CD4-positive, CD25-positive, alpha-beta regulatory T cell (primary cell): ENCODE measurements at places on chromosomes 12 and 14. TPM values are rescaled to one million over a fixed set of nuclear protein-coding genes. Genes with fewer than 3 reads are reported as not detected.

DNA sequence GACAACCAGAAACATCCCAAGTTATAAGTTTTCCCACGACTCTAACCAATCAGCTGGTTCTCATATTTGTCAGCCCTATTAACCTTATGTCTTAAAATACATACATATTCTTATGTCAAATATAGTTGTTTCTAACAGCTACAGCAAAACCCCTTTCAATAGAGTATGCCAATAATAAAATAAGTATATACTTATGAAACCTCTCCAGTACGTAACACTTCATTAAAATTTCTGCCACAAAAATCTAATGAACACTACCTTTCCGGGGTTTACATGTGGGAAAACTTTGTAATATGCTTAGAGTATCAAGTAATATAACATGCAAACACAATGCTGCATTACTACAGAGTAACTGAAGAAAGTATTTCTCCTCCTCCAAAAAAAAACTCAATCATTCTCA is 1.8 kb downstream of the LRP6 start:
- H3K27ac ChIP-seq, result no peak overlapping the region
- peak overlapping the region; percentile 40 for H3K4me3 ChIP-seq
- DNase-seq, result no peak
- H3K4me1 ChIP-seq, result peaks cover 16% of the 10 kb centered on the region

DNA sequence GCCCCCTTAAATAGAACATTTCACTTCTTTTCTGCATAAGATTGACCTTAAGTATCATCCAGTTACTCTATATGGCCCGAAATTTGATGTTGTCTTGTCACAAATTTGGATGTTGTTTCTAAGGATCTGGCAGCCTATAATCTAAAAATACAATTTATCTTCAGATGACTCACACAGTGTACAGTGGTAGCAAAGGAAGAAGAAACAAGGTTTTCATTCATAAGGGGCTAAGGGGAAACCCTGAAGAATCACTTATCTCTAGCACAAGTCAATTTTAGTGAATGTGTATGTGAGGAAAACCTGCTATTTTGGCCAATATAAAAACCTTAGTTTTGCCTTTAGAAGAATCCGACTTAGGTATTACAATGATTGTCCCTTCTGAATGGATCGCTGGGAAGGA is 606.3 kb upstream of the LRFN5 start:
- H3K27ac ChIP-seq, result no peak overlapping the region
- H3K4me3 ChIP-seq, result no peak overlapping the region
- no peak for DNase-seq
- H3K4me1 ChIP-seq, result no peaks in the 10 kb centered on the region
- H3K36me3 ChIP-seq, result no peaks in the 10 kb centered on the region
- H3K27me3 ChIP-seq, result no peaks in the 10 kb centered on the region

Gene KCNH3
- 1.3 TPM for polyA plus RNA-seq

DNA sequence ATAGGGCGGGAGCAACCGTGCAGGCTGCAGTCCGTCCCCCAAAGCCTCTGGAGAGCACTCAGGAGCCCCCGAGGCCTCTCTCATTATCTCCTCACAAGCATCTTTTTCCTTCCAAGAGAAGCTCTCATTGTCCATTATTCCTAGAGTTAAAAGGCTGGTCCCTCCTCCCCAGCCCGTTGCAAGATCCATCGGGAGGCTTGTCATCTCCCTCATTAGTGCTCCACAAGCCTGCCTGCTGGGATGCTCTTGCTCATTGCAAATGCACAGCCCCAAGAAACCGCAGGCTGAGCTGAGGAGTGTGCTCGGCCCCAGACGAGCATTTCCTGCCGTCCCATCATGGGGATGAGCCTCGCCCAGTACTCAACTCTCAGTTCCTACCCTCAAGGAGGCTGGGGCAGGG is 23.3 kb downstream of the NUAK1 start:
- no peak overlapping the region for H3K4me3 ChIP-seq
- H3K27me3 ChIP-seq, result no peaks in the 10 kb centered on the region
- no peak overlapping the region for H3K27ac ChIP-seq
- H3K36me3 ChIP-seq, result no peaks in the 10 kb centered on the region

DNA sequence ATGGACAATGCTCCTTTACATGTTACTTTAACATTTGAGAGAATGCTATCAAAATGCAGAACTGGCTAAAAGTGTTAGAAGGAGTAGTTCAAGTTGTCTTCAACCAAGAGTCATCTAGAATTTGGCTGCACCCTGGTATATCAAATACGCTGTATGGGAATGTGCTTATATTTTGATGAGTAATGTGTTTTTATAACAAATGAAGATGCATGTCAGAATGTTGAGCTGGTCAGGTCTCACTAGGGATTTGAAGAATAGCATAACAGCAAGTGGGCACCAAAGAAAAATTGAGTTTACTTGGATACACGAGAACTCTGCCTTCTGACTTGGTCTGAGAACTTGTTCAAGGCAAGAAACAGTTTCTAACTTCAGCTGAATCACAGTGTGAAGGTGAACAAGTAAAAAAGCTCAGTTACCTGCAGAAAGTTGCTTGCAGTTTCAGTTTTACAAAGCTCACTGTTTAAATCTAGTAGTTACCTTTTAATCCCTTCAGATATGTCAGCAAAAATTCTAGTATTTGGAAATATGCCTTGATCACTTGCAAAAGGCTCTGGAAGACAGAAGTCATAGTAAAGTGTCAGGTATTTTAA is 82.3 kb downstream of the PDE3A start:
- H3K36me3 ChIP-seq, result no peaks in the 10 kb centered on the region
- H3K4me3 ChIP-seq, result no peak overlapping the region
- H3K27ac ChIP-seq, result no peak overlapping the region
- DNase-seq, result no peak

DNA sequence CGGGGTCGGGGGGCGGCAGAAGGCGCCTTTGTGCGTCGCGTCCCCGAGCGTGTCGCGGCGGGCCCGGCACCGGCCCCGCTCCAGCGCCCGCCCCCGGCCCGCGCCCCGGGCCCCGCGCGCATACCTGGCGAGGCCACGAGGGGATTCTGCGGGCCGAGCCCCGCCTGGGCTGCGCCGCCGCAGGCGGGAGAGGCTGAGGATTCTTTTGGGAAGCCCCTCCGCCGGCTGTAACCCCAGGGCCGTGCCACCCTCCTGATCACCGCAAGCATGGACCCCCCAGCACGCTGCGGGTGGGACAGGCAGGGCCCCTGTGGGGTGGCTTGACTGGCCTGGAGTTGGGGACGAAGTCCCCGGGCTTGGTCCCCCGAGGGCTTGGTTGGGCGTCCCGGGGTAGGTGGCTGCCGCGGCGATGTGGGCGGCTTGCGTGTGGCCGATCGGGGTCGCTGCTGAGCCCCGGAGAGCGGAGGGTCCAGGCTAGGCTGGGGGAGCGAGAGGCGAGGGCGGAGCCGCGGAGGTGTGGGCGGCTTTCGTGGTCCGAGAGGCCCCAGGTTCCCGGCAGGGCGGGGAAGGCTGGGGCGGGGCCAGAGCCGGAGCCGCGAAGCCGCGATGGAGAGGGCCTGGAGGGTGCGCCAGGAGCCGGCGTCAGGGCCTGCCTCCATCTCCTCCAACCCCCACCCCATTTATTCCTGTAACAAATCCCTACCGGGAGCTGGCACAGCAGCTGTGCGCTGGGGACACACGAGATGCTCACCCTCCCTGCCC is 28.4 kb upstream of the GPR132 start:
- H3K36me3 ChIP-seq, result no peaks in the 10 kb centered on the region
- H3K4me1 ChIP-seq, result peaks cover 20% of the 10 kb centered on the region
- peak overlapping the region; percentile 70 for H3K27ac ChIP-seq
- DNase-seq, result peak; percentile 59
- no peak overlapping the region for H3K4me3 ChIP-seq
- no peaks in the 10 kb centered on the region for H3K27me3 ChIP-seq

DNA sequence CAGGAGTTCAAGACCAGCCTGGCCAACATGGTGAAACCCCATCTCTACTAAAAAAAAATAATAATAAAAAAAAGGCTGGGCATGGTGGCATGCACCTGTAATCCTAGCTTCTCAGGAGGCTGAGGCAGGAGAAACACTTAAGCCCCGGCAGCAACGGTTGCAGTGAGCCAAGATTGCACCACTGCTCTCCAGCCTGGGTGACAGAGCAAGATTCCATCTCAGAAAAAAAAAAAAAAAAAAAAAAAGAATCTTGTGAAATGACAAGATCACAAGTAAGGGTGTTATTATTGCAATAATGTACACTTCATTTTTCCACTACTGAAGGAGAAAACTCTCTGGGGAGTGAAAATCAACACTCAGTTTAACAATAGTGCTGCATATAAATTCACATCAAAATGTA is 8.8 kb upstream of the PTGR2 start:
- no peaks in the 10 kb centered on the region for H3K27me3 ChIP-seq
- DNase-seq, result no peak
- H3K36me3 ChIP-seq, result no peaks in the 10 kb centered on the region
- H3K4me3 ChIP-seq, result no peak overlapping the region

DNA sequence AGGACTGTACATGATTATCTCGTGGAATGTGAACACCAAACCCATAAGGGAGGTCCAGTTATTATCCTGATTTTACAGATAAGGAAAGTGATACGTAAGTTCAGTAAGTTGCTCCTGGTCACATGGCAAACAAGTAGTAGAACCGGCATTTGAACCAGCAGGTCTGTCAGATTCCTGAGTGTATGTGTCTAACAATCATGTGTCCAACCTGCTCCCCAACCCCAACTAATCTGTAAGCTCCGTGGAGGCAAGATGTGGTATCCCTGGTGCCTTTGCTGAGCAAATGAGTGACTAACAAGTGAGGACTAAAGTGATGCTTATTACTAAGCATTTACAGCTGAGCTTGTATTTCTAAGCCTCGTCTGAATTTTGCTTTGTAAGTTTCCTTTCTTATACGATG is 65.9 kb downstream of the PTPN21 start:
- no peak overlapping the region for H3K27ac ChIP-seq
- no peaks in the 10 kb centered on the region for H3K4me1 ChIP-seq
- no peak overlapping the region for H3K4me3 ChIP-seq
- no peak for DNase-seq
- H3K27me3 ChIP-seq, result peaks cover 4% of the 10 kb centered on the region

DNA sequence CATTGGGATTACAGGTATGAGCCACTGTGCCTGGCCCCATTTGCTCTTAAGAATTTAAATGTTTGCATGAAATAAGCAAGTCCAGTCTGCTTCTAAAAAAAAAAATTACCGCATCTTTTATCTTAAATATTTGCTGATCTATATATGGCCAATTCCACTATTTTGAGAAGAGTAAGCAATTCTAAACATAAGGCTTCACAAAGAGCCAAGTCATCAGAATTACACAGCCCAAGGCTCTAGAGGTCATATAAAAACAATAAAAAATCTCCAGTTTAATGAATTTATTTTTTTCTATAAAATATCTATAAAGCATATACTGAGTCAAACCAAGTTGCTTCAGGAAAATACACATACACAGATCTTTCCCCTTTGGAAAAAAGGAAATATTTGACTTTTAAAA is 79.0 kb upstream of the CPNE8 start:
- DNase-seq, result no peak
- H3K4me3 ChIP-seq, result no peak overlapping the region
- no peaks in the 10 kb centered on the region for H3K36me3 ChIP-seq

- no peaks in the 10 kb centered on the region for H3K36me3 ChIP-seq
- H3K4me1 ChIP-seq, result no peaks in the 10 kb centered on the region
- peaks cover 2% of the 10 kb centered on the region for H3K27me3 ChIP-seq
- H3K27ac ChIP-seq, result no peak overlapping the region
These were observed 83.0 kb downstream of the LLPH start for GRCh38 chr12:66047411-66048021.

Gene TAS2R10
- polyA plus RNA-seq, result not detected

Gene PAX9
- polyA plus RNA-seq, result 0.41 TPM

- peaks cover 11% of the 10 kb centered on the region for H3K4me1 ChIP-seq
- H3K36me3 ChIP-seq, result no peaks in the 10 kb centered on the region
- H3K27me3 ChIP-seq, result no peaks in the 10 kb centered on the region
- DNase-seq, result no peak
- no peak overlapping the region for H3K27ac ChIP-seq
These were observed 1.6 kb downstream of the LRRC43 start for GRCh38 chr12:122184517-122184916.

GRCh38 chr14:69658664-69659261 is 47.4 kb downstream of the SUSD6 start:
- peaks cover 13% of the 10 kb centered on the region for H3K36me3 ChIP-seq
- H3K4me1 ChIP-seq, result peaks cover 49% of the 10 kb centered on the region
- DNase-seq, result peak; percentile 43
- H3K4me3 ChIP-seq, result peak overlapping the region; percentile 13

GRCh38 chr14:105943973-105944602 is 417.7 kb downstream of the TMEM121 start:
- no peak overlapping the region for H3K27ac ChIP-seq
- H3K27me3 ChIP-seq, result no peaks in the 10 kb centered on the region
- no peaks in the 10 kb centered on the region for H3K36me3 ChIP-seq
- H3K4me3 ChIP-seq, result no peak overlapping the region
- H3K4me1 ChIP-seq, result peaks cover 15% of the 10 kb centered on the region

Gene ARMH4
- polyA plus RNA-seq, result not detected

Gene ENDOU
- 0.45 TPM for polyA plus RNA-seq

DNA sequence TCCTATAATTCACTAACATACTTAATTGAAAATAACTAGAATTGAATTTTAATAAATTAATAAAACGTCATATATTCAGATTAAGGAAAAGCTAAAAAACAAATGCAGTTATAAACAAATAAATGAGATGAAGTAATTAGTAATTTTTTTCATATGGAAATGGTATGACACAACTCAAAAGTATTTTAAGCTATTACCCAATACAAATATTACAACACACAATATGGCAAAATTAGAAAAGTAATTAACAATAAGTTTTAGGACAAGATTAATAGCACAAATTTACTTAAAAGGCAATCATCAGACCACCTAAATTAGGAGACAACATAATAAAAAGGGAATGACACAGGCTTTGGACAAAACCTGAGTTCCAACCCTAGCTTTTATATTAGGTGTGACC is 81.7 kb downstream of the EEA1 start:
- H3K36me3 ChIP-seq, result peaks cover 15% of the 10 kb centered on the region
- no peak overlapping the region for H3K4me3 ChIP-seq
- H3K27me3 ChIP-seq, result no peaks in the 10 kb centered on the region
- DNase-seq, result no peak

Gene OLR1
- not detected for polyA plus RNA-seq

DNA sequence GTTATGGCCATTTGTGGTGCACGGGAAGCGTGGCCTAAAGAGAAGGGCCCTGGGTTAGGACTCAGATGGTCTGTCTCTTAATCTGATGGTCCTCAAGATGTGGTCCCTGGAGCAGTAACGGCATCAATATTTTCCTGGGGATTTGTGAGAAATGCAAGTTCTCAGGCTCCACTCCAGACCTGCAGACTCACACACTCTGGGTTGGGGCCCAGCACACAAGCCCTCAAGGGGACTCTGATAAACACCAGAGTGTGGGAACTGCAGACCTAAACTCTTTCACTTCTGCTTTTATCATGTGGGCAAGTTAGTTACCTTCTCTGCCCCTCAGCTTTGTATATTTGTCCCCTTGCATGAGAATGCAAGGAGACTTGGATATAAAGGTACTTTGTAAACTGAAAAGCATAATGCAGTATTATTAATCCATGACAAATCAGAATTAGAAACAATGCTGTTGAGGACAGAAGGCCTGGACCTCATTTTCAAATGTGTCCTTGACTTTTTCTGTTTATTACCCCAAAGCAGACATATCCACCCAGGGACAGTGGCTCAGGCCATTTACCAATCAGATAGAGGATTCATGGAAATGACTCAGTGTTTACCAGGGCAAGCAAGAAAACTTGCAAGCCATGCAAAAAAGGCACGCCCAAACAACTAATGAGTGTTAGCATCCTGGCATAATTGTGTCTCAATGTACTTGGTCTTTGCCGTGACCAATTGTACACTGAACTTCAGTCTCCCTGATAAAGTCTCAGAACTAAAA is 157.0 kb downstream of the ASCL1 start:
- DNase-seq, result no peak
- no peaks in the 10 kb centered on the region for H3K27me3 ChIP-seq
- no peak overlapping the region for H3K4me3 ChIP-seq
- no peak overlapping the region for H3K27ac ChIP-seq
- H3K36me3 ChIP-seq, result no peaks in the 10 kb centered on the region
- no peaks in the 10 kb centered on the region for H3K4me1 ChIP-seq

Gene RTL1
- not detected for polyA plus RNA-seq

Gene COQ6
- 29.5 TPM for polyA plus RNA-seq
